ENCODE measurements at places on chromosomes 5 and 9. TPM values are rescaled to one million over a fixed set of nuclear protein-coding genes. Genes with fewer than 3 reads are reported as not detected.

DNA sequence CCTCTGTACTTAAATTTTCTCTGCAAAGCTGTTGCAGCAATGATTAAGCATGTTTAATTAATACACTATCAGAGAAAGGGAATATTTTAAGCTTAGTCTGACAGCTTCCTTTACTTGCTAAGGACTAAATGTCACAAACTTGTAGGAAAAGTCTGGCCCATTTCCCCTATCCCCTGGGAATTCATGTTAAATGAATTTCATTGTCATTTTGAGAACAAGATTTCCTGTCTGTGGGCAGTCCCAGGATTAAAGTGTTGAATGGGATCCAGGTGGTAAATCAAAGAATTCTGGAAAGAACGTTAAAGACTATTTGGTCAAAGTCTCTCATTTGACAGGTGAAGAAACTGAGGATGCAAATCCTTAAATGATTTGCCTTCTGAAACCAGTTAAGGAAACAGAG lies 214.8 kb downstream of the MPDZ start:
- no peaks in the 10 kb centered on the region for H3K27me3 ChIP-seq
- no peaks in the 10 kb centered on the region for H3K36me3 ChIP-seq
- H3K4me1 ChIP-seq: no peaks in the 10 kb centered on the region
- no peak overlapping the region for H3K27ac ChIP-seq
- no peak overlapping the region for H3K4me3 ChIP-seq
- DNase-seq: no peak

Gene PCDHA10
- total RNA-seq: 7.5 TPM

- DNase-seq: no peak
- no peaks in the 10 kb centered on the region for H3K27me3 ChIP-seq
- no peak overlapping the region for H3K27ac ChIP-seq
These were observed 1802.5 kb downstream of the EFNA5 start for GRCh38 chr5:105868038-105868780.

DNA sequence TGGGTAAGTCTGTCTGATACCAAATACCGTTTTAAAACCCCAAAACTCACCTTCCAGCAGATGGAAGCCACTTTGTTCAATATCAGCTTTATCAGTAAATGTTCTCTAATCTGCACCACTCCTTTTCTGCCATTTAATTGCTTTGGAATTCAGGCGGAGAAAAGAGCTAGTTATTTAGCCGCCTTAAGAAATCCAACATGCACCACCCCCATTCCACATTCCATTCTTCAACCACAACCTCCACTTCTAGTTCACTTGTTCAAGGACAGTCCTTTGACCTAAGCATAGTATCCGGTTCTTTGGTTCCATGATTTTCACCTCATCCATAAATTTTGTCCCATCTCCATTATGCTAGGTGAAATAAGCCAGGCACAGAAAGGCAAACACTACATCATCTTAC lies 240.1 kb downstream of the DNAH5 start:
- no peaks in the 10 kb centered on the region for H3K36me3 ChIP-seq
- no peak overlapping the region for H3K27ac ChIP-seq
- H3K4me1 ChIP-seq: no peaks in the 10 kb centered on the region
- DNase-seq: no peak
- no peak overlapping the region for H3K4me3 ChIP-seq

DNA sequence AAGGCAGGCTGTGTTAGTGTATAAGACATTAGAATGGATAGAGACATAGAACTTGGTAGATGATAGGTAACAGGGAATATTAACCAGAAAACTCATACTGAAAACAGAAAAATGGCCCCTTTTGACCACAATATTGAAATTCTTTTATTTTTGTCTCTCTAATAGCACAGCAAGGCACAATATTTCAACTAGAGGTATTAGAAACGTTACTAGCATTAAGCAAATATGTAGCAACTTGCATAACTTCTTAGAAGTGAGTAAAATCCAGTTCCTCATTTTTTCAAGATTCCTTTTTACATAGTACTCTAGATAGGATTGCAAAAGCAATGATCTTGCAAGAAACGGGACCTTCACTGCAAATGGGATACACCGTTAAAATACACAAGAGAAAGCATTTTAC lies 102.7 kb upstream of the VCAN start:
- no peaks in the 10 kb centered on the region for H3K36me3 ChIP-seq
- no peaks in the 10 kb centered on the region for H3K4me1 ChIP-seq
- no peak overlapping the region for H3K27ac ChIP-seq
- H3K4me3 ChIP-seq: no peak overlapping the region
- no peaks in the 10 kb centered on the region for H3K27me3 ChIP-seq

Gene GRXCR2
- total RNA-seq: not detected

GRCh38 chr9:79360387-79361347 lies 211.1 kb upstream of the TLE4 start:
- no peaks in the 10 kb centered on the region for H3K27me3 ChIP-seq
- no peak for DNase-seq
- H3K36me3 ChIP-seq: no peaks in the 10 kb centered on the region
- H3K4me3 ChIP-seq: no peak overlapping the region
- H3K27ac ChIP-seq: no peak overlapping the region
- no peaks in the 10 kb centered on the region for H3K4me1 ChIP-seq

DNA sequence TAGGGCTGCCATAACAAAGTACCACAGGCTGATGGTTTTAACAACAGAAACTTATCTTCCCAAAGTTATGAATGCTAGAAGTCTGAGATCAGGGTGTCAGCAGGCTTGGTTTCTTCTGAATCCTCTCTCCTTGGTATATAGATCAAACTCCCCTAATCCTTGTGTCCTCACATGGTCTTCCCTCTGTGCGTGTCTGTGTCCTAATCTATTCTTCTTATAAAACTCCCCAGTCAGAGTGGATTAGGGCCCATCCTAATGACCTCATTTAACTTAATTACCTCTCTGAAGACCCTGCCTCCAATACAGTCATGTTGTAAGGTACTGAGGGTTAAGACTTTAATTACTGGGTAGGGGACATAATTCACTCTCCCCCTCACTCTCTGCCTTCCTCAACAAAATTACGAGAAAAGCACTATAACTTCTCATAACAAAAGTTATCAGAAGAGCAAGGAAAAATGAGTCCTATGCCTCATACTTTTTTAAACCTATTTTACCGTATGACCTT lies 68.6 kb downstream of the DPYSL3 start:
- no peaks in the 10 kb centered on the region for H3K4me1 ChIP-seq
- no peaks in the 10 kb centered on the region for H3K27me3 ChIP-seq
- H3K27ac ChIP-seq: no peak overlapping the region
- no peak for DNase-seq
- H3K36me3 ChIP-seq: no peaks in the 10 kb centered on the region
- H3K4me3 ChIP-seq: no peak overlapping the region

Gene MSANTD3
- total RNA-seq: 42.4 TPM

- H3K4me1 ChIP-seq: no peaks in the 10 kb centered on the region
- no peak overlapping the region for H3K4me3 ChIP-seq
- no peaks in the 10 kb centered on the region for H3K36me3 ChIP-seq
- H3K27ac ChIP-seq: no peak overlapping the region
- H3K27me3 ChIP-seq: no peaks in the 10 kb centered on the region
These were observed 5.0 kb upstream of the SPINK1 start for GRCh38 chr5:147836439-147836838.

DNA sequence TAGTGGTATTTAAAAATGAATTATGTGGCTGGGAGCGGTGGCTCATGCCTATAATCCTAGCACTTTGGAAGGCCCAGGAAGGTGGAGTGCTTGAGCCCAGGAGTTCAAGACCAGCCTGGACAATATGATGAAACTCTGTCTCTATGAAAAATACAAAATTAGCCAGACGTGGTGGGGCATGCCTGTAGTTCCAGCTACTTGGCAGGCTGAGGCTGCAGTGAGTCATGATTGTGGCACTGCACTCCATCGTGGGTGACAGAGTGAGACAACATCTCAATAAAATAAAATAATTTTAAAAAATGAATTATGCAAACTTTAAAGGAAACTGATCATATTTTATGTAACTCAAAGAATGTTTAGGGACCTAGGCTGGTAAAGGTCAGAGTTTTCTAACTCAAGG lies 310.8 kb upstream of the DMRT1 start:
- no peak overlapping the region for H3K4me3 ChIP-seq
- no peaks in the 10 kb centered on the region for H3K27me3 ChIP-seq
- no peaks in the 10 kb centered on the region for H3K36me3 ChIP-seq
- H3K27ac ChIP-seq: no peak overlapping the region

DNA sequence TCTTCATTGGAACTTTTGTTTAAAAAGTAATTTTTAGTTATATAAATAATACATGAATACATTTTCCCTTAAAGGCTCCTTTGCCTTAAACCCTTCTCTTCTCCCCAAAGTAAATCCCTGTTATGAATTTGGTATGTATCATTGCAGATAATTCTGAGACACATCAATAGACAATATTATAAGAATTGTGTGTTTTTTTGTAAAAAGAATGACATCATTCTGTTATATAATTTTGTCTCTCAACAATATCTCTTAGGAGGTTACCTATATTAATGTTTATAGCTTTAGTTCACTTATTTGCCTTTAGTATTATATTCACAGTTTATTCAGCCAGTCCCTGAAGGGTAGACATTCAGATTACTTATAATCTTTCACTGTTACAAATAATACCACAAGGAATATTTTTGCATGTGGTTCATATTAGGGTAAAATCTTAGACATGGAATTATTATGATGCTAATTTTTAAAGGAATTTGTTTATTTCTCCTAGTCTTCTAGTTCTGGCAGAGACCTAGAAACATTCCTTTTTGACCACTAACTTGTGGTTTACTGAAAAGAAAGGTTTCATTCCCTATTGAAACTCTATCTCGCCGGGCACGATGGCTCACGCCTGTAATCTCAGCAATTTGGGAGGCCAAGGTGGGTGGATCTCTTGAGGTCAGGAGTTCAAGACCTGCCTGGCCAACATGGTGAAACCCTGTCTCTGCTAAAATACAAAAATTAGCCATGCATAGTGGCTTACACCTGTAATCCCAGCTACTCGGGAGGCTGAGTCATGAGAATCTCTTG lies 105.6 kb downstream of the KCTD16 start:
- H3K36me3 ChIP-seq: no peaks in the 10 kb centered on the region
- no peak overlapping the region for H3K4me3 ChIP-seq
- H3K27ac ChIP-seq: no peak overlapping the region
- no peak for DNase-seq
- peaks cover 5% of the 10 kb centered on the region for H3K4me1 ChIP-seq

Gene FUBP3
- total RNA-seq: 81.5 TPM

DNA sequence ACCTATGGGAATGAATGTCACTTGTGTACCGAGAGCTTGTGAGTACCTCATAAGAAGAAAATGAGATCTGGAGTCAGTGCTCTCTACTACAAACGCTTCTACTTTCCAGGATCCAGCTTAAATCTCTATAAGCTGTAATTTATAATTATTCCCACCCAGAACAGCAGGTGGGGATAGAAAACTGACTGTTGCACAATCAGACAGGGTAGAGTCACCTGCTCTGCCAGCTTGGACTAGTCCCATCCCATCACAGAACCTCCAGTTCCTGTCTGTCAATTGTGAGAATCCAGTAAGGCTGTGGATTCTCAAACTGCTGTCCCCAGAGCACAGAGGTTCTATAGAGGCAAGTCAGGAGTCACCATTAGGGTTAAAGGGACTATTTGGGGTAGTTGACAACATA lies 2.0 kb downstream of the SPINK7 start:
- no peaks in the 10 kb centered on the region for H3K36me3 ChIP-seq
- no peak overlapping the region for H3K27ac ChIP-seq
- no peaks in the 10 kb centered on the region for H3K4me1 ChIP-seq
- no peaks in the 10 kb centered on the region for H3K27me3 ChIP-seq

DNA sequence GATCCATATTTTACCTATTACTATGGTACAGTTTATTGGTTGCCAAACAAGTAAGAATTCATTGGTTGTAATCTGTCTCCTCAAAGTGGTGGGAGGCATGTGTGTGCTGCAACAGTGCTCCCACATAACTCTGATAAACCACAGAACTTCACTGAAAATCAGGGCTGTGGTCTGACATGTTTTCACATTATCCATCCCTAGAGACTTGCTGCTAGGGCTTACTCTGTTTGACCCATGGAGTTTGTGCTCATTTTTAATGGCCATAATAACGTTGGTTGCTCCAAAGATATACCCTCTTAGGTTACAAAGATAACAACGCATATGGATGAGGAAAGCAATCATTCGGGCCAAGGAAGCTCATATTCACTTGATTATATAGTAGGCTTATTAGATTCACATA lies 37.0 kb downstream of the HACD4 start:
- no peak overlapping the region for H3K4me3 ChIP-seq
- H3K27me3 ChIP-seq: no peaks in the 10 kb centered on the region
- H3K36me3 ChIP-seq: no peaks in the 10 kb centered on the region
- H3K4me1 ChIP-seq: no peaks in the 10 kb centered on the region

GRCh38 chr9:100286257-100286656 lies 66.5 kb downstream of the TEX10 start:
- no peak for DNase-seq
- H3K27me3 ChIP-seq: no peaks in the 10 kb centered on the region
- H3K4me1 ChIP-seq: no peaks in the 10 kb centered on the region
- H3K36me3 ChIP-seq: peaks cover 17% of the 10 kb centered on the region

DNA sequence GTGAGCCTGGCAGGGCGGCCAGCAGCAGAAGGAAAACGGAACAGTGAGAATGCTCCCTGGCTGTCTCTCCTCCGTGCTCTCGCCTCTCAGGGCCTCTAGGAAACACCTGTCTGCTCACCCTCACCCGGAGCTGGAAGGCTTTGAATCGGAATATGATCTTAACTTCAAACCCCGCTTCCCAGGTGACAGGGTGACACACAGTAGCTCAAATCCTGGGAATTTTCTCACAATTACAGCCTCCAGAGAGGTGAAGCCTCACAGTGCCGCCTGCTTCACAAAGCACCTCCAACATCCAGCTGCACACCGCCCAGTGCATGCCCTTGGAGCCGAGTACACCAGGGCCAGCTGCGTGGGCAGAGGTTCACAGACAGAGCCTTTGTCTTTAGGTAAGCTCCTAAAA lies 12.5 kb downstream of the SEC16A start:
- H3K27ac ChIP-seq: no peak overlapping the region
- peaks cover 69% of the 10 kb centered on the region for H3K36me3 ChIP-seq
- no peaks in the 10 kb centered on the region for H3K4me1 ChIP-seq
- no peaks in the 10 kb centered on the region for H3K27me3 ChIP-seq
- no peak for DNase-seq

Gene SEMA6A
- 27.6 TPM for total RNA-seq

Gene NR5A1
- total RNA-seq: not detected

DNA sequence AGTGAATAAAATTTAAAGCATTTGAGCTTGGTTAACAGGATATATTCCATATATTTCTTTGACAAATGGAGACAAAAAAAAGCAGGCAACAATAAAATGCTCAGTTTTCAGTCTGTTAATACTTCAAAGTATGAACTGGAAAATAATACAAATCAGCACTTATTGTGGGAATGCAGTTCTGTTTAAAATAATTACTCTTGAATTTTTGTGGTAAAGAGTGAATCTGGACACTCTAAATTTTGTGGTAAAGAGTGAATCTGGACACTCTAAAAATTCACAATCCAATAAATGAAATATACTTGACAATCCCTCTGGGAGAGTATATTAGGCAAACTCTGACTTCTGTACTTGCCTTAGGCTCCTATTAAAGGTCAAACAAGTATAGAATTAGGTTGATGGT lies 141.9 kb upstream of the RASA1 start:
- no peak overlapping the region for H3K4me3 ChIP-seq
- H3K4me1 ChIP-seq: peaks cover 12% of the 10 kb centered on the region
- no peak overlapping the region for H3K27ac ChIP-seq
- H3K27me3 ChIP-seq: no peaks in the 10 kb centered on the region

GRCh38 chr9:27626244-27627187 lies 53.2 kb upstream of the C9orf72 start:
- H3K27me3 ChIP-seq: no peaks in the 10 kb centered on the region
- no peaks in the 10 kb centered on the region for H3K4me1 ChIP-seq
- no peak overlapping the region for H3K4me3 ChIP-seq
- no peak for DNase-seq
- no peak overlapping the region for H3K27ac ChIP-seq
- H3K36me3 ChIP-seq: no peaks in the 10 kb centered on the region

- H3K4me3 ChIP-seq: no peak overlapping the region
- no peaks in the 10 kb centered on the region for H3K27me3 ChIP-seq
- DNase-seq: no peak
- peaks cover 35% of the 10 kb centered on the region for H3K4me1 ChIP-seq
- H3K27ac ChIP-seq: no peak overlapping the region
These were observed 8.2 kb downstream of the GALNT10 start for GRCh38 chr5:154198611-154199230.

Measured in thyroid gland (tissue), 4 donors.